Bone marrow (tissue), 2 donors: ENCODE measurements at places on chromosomes 7 and 10.

DNA sequence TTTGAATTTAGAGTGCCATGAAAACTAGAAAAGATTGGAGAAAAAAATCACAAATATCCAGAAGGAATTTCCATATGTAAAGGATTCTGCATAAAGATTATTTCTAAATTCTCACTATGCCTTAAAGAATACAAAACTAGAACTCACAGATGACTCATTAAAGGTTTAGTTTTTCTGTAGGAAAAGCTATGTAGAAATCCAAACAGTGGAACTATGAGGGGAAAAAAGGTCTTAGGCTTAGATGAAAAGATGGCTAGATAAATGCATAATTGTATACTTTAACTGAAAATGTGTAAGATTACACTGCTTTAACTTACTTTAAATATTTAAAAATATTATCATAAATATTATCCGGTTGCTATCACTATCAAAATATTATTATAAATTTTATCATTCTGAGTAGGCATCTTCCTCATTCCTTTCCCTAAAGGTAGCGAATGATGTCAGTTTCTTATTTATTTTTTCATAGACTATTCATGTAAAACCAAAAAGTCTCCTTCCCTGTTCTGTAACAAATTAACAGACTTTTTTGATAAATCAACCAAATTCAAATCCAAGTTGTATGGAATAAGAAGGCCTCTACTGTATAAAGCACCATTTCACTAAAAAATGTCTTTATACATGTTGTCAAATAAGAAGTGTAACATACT is 69.1 kb upstream of the COMTD1 start:
- DNase-seq = no peak

- no peak for DNase-seq
Observed at GRCh38 chr7:87948371-87948770, 14.3 kb downstream of the ADAM22 start.

DNA sequence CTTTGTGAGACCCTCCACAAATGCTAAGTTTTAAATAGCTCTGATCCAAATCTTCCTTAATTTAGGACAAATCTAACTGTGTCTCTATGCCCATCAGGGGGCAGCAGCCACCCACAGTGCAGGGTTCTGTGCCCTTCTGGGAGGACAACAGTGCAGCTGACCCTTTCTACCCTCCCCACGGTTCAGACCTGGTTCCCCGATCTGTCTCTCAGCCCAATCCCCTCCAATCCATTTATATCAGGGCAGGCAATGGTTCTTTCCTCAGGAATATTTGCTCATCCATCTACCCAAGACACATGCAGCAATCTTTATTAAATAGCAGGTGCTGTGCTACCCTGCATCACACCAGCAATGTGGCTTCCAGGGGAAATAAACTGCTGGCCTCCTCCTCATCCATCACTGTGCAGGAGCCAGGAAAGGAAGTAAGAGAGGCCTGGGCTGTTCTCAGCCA is 4.0 kb upstream of the RBM28 start:
- no peak for DNase-seq

DNA sequence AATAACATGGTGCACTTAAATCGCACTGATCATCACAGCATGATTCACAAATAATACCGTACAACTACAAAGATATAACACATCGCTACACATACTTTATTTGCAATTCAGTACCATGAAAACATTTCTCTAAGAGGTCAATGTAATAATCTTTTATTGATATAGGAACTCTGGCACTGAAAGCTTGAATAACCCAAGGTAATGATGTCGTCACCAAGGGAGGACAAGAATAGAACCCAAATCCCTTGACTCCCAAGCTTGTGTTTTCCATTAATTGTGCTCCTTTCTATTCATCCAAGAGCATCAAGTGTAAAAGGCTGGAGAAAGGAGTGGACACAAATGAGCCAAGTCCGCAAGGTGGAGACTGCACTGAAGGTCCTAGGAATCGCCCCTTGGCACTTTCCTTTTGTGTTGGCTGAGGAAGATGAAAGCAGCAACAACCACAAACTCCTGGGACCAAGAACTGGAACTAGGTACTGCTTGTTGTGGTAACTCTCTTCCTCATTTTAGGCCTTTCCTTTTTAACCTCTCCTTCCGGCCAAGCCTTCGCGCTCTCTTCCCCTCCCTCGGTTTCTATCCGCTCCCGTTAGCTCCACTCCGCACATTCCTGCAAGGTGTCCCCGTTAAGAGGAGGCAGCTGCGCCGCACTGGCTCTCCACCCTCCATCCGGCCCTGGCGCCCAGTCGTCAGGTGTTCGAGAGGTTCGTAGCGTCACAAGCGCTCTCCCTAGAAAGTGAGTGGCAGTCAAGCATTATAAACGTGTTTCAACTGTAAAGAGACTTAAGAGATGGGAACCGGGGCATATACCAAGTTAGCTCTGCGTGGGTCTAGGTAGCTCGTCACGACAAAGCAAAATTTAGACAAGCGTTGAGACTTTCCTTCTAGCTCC is 1.0 kb upstream of the CBLL1 start:
- peak; percentile 60 for DNase-seq

- DNase-seq = no peak
Observed at GRCh38 chr7:29385214-29385814, 178.3 kb upstream of the PRR15 start.

- no peak for DNase-seq
Observed at GRCh38 chr7:134684165-134684564, 37.5 kb downstream of the BPGM start.

GRCh38 chr10:80473692-80474596 is 19.8 kb downstream of the TSPAN14 start:
- no peak for DNase-seq

DNA sequence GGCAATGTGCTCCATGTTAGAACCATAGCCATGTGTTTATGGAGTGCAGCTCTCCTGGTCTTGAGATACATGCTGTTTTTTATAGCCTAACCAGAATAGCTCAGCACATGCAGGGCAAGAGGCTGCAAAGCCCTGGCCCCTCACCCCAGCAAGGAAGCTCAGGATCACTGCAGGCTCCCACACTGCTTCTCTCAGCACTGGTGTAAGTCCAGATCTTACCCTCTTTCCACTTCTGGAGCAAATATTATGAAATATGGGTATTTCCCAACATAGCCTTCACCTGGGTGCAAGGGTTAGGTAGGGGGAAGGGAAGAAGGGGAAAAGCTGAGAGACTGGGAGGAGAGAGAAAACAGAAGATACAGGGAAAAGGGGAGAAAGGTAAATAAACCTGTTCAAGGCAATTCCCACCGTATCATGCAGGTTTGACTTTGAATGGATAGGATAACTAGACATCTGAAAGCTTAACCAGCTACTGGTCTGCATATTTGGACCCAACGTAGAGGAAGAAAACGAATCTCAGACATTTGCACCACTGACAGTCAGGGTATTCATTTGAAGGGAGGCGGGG is 19.7 kb downstream of the SKIDA1 start:
- DNase-seq = no peak

DNA sequence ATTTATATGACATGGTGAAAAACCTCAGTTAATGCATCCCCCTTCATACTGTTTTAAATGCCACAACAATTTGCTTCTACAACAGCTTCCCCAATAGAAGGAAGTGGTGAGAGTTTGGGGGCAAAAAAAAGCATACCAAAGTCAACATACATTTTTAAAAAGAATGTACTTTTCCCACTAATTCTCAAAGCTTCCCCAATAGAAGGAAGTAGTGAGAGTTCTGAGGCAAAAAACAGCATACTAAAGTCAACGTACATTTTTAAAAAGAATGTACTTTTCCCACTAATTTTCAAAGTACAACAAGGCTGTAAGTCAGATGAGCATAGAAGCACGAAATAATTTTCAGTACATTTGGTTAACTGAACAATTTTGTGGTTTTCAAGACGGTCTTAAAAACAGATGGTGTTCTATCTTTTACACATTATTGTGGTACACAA is 24.0 kb downstream of the WASL start:
- DNase-seq = no peak

DNA sequence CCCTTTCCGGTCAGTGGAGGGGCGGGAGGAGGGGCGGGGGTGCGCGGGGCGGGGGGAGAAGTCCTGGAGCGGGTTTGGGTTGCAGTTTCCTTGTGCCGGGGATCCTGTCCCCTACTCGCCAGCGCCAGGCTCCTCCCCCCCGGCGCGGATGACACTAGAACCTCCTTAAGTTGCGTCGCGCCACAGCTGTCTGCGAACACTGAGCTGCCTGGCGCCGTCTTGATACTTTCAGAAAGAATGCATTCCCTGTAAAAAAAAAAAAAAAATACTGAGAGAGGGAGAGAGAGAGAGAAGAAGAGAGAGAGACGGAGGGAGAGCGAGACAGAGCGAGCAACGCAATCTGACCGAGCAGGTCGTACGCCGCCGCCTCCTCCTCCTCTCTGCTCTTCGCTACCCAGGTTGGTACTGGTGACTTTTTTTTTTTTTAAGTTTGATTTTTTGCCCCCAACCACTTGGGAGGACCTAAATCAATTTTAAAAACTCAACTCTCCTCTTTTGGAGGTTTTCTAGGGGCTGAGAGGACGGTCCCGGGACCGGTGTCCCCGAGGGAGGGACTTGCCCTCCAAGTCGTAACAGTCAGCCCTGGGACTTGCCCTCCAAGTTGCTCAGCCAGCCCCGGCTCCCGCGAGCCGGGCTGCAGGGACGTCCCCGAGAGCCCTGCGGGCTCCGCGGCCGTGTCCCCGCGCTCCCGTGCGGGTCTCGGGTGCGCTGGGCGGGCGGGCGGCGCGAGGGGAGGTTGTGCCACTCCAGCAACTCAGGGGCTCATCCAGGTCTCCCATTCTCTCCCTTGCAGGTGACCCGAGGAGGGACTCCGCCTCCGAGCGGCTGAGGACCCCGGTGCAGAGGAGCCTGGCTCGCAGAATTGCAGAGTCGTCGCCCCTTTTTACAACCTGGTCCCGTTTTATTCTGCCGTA is at the start of gene GATA3:
Gene GATA3, plus strand, starts transcription at position 195 of the 914 bp plus-strand sequence. CDS start 968 bp downstream, outside the sequence.
- no peak for DNase-seq

DNA sequence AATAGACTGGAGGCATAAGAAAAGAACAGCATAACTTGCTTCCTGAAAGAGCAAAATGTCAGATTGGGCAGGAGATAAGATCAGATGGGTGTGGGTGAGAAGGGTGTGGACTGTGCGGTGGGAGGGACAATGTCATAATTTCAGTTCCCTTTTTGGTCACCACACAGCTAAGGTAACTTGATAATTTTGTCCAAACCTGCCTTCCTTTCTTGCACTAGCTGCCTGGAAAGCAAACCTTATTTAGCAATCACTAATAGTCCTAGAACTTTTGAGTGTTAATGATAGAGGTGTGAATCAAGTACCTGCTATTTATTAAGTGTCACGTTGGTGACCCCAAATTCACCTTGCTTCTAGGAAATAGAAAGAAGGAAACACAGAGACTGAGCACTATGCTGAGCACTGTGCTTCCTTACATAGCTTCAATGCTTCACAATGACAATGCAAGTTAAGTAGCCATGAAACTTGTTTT is 72.4 kb upstream of the SP4 start:
- DNase-seq = no peak

- DNase-seq = no peak
Observed at GRCh38 chr10:8665322-8665721, 610.8 kb downstream of the GATA3 start.

GRCh38 chr10:94076325-94076841 is 82.7 kb downstream of the PLCE1 start:
- no peak for DNase-seq

GRCh38 chr10:102781090-102781920 is 37.6 kb downstream of the WBP1L start:
- DNase-seq = no peak

DNA sequence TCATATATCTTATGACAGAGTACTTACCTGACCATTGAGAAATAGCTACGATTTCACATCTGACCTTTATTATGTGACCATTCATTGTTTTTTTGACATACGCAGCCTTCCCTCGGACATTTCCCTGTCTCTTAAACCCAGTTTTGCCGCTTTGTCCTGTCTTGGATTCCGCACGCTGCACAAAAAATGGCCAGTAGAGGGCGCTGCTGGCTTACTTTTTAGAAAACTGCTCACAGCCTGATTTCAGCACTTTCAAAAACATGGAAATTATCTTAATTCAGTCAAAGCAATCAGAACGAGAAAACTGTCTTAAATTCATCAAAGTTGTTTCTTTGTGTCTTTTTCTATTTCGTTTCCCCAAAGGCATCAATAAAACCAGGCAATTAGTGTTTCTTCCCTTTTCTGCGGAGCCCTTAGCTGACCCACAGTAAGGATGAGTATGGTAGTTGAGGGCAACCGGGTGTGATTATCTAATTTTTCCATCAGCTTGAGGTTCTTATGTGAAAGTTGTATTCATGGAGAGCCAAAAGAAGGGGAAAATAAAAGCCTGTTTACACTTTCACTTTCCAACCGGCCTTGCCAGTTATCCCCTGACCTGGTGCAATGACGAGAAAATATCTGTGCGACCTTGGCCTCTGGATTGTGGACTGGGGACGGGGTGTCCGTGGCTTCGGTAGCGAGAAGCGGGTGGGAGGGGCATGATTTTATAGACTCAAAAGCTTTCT is 144.4 kb downstream of the DYNC1I1 start:
- DNase-seq = peak; percentile 5

- DNase-seq = no peak
Observed at GRCh38 chr10:78860260-78860914, 208.4 kb upstream of the ZMIZ1 start.

- no peak for DNase-seq
Observed at GRCh38 chr10:31940839-31941653, 12.4 kb upstream of the ARHGAP12 start.

GRCh38 chr10:133187091-133187905 is 27.3 kb downstream of the KNDC1 start:
- no peak for DNase-seq

GRCh38 chr7:145831616-145832206 is 284.9 kb upstream of the CNTNAP2 start:
- DNase-seq = no peak

- DNase-seq = no peak
Observed at GRCh38 chr10:6271663-6272062, 68.9 kb downstream of the PFKFB3 start.

DNA sequence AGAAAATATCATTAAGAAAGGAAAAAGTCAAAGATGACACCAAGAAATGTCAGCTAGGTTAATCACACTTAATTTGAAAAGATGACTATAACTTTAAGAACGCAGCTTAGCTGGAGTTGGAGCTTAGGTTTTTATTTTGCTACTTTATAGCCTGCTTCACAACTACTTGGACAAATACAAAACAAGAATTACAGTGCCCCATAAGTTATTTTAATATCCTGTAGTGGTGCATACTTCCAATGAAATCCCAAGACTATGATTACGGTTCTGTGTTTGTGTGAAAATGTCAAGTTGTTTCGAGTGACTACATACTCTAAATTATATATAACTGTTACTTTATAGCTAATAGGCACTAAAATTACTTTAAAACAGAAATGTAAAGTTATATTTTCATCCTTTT is 244.6 kb upstream of the MGMT start:
- no peak for DNase-seq

DNA sequence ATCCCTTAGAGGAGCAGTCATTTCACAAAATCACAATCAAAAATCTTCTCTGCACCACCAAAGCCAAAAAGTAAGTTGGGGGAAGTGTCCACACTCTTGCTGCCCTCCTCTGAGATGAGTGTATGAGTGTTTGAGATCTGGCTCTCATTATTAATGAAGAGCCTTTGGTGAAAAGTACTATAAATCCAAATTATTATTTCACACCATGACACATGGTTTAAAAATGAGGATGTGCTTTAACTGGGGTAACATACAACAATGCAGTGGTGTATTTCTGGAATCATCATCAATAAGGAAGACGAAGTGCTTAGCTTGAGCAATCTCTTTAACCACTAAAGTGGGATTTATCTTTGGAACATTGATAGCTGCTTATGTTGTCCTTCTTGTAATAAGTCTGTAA is 114.2 kb upstream of the ADAM12 start:
- no peak for DNase-seq

GRCh38 chr10:89118091-89118490 is 89.0 kb downstream of the CH25H start:
- DNase-seq = no peak
